ENCODE measurements at places on chromosomes 3 and 15. TPM values are rescaled to one million over a fixed set of nuclear protein-coding genes. Genes with fewer than 3 reads are reported as not detected.

BCL6 gene
- 3.6 TPM for polyA plus RNA-seq

GRCh38 chr3:30193625-30194044, 412.8 kb upstream of the TGFBR2 start:
- no peaks in the 10 kb centered on the region for H3K36me3 ChIP-seq
- no peak overlapping the region for H3K27ac ChIP-seq
- H3K4me3 ChIP-seq: no peak overlapping the region
- peak; percentile 54 for DNase-seq
- H3K27me3 ChIP-seq: no peaks in the 10 kb centered on the region

- H3K27me3 ChIP-seq: no peaks in the 10 kb centered on the region
- H3K4me1 ChIP-seq: no peaks in the 10 kb centered on the region
- no peak overlapping the region for H3K27ac ChIP-seq
- no peak for DNase-seq
- no peaks in the 10 kb centered on the region for H3K36me3 ChIP-seq
These were observed 30.1 kb downstream of the BTD start for GRCh38 chr3:15631426-15632211.

GRCh38 chr15:83605111-83605945, 48.6 kb upstream of the ADAMTSL3 start:
- H3K27me3 ChIP-seq: no peaks in the 10 kb centered on the region
- H3K4me3 ChIP-seq: no peak overlapping the region
- no peaks in the 10 kb centered on the region for H3K36me3 ChIP-seq
- no peak for DNase-seq
- H3K4me1 ChIP-seq: no peaks in the 10 kb centered on the region

DNA sequence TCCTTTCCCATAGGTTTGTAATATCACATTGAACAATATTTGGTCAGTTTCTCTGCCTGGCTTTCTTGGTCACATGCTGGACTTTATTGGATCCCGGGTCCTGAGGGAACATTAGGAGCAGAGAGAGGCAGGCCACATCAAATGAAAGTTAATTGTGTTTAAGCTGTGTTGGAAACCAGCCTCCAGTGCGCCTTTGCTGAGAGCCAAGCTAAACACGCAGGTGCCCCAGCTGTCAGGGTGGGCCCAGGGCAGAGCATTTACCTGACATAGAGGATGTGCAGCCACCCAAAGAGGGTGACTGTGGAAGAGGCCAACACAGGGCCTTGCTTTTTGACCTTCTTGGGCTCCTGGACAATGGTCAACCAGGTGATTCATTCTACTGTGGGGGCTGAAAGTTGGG, 149.3 kb downstream of the EBLN2 start:
- H3K4me3 ChIP-seq: no peak overlapping the region
- no peaks in the 10 kb centered on the region for H3K27me3 ChIP-seq
- H3K27ac ChIP-seq: no peak overlapping the region

DNA sequence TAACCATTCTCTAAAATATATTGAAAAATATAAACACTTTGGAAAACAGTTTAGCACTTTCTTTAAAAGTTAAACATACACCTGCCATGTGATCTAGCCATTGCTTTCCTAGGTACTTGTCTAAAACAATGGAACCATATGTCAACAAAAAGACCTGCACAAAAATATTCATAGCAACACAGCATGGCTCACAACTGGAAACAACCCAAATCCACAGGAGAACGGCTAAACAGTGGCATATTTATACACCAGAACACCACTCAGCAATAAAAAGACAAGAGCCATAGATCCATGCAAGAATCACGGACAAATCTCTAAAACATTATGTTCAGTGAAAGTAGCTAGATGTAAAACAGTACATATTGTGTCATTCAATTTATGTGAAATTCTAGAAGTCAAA, 221.3 kb upstream of the UBE2E2 start:
- H3K27ac ChIP-seq: no peak overlapping the region
- H3K36me3 ChIP-seq: no peaks in the 10 kb centered on the region
- no peaks in the 10 kb centered on the region for H3K27me3 ChIP-seq
- H3K4me3 ChIP-seq: no peak overlapping the region
- no peak for DNase-seq
- no peaks in the 10 kb centered on the region for H3K4me1 ChIP-seq

Data from small intestine (tissue), 16 donors.